ENCODE measurements at places on chromosomes 7 and 10. TPM values are rescaled to one million over a fixed set of nuclear protein-coding genes. Genes with fewer than 3 reads are reported as not detected.

RAB19 gene
- 0.71 TPM for polyA plus RNA-seq

- peak overlapping the region; percentile 24 for H3K27ac ChIP-seq
- peaks cover 70% of the 10 kb centered on the region for H3K4me1 ChIP-seq
- peak overlapping the region; percentile 64 for H3K4me3 ChIP-seq
- H3K36me3 ChIP-seq: no peaks in the 10 kb centered on the region
- H3K27me3 ChIP-seq: no peaks in the 10 kb centered on the region
- peak; percentile 53 for DNase-seq
Measured at GRCh38 chr7:128104108-128104742, 73.0 kb upstream of the LRRC4 start.

GRCh38 chr7:132080967-132081668, 495.2 kb downstream of the PLXNA4 start:
- H3K27ac ChIP-seq: no peak overlapping the region
- no peaks in the 10 kb centered on the region for H3K36me3 ChIP-seq
- no peak for DNase-seq
- no peaks in the 10 kb centered on the region for H3K27me3 ChIP-seq
- no peaks in the 10 kb centered on the region for H3K4me1 ChIP-seq

- H3K36me3 ChIP-seq: no peaks in the 10 kb centered on the region
- H3K4me3 ChIP-seq: no peak overlapping the region
- H3K4me1 ChIP-seq: no peaks in the 10 kb centered on the region
- no peak overlapping the region for H3K27ac ChIP-seq
Measured at GRCh38 chr7:112510001-112510742, 29.4 kb downstream of the LSMEM1 start.

DNA sequence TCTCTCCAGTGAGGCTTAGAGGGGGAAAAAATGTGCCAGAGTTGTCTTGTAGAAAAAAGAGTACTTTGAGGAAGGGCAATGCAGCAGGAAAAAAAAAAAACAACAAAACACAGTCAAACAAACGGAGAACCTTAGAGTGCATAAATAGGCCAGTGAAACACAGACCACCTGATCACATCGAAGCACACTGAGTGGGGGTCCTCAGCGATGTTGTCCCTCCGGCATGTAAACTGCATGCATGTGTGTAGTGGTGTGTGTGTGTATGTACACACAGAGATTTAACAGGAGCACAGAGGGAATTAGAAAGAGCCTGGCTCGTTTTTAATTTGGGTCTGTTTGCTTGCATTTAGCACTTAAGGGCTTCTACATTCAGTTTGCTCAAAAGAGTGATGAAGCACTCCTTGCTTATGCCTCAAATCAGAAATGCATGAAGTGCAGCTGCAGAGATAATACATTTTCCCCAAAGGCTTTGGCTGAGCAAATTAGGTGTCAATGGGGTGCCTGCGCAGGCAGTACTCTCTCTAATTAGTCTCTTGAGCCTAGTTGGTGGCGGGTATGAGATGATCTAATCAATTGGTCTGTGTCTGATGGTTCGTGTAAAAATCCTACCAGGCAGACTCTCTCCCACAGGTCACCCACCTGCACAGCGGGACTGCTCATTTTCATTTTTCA, 62.7 kb upstream of the FZD1 start:
- H3K27me3 ChIP-seq: no peaks in the 10 kb centered on the region
- DNase-seq: no peak
- H3K4me1 ChIP-seq: no peaks in the 10 kb centered on the region
- peaks cover 3% of the 10 kb centered on the region for H3K36me3 ChIP-seq
- H3K4me3 ChIP-seq: no peak overlapping the region

Data from B cell (primary cell).